ENCODE measurements at places on chromosomes 4 and X. TPM values are rescaled to one million over a fixed set of nuclear protein-coding genes. Genes with fewer than 3 reads are reported as not detected.

ARAP2 gene
- total RNA-seq = 0.16 TPM

GRCh38 chr4:7647186-7647585 lies 212.5 kb upstream of the PSAPL1 start:
- peaks cover 28% of the 10 kb centered on the region for H3K4me1 ChIP-seq
- no peaks in the 10 kb centered on the region for H3K27me3 ChIP-seq
- H3K27ac ChIP-seq = no peak overlapping the region

DNA sequence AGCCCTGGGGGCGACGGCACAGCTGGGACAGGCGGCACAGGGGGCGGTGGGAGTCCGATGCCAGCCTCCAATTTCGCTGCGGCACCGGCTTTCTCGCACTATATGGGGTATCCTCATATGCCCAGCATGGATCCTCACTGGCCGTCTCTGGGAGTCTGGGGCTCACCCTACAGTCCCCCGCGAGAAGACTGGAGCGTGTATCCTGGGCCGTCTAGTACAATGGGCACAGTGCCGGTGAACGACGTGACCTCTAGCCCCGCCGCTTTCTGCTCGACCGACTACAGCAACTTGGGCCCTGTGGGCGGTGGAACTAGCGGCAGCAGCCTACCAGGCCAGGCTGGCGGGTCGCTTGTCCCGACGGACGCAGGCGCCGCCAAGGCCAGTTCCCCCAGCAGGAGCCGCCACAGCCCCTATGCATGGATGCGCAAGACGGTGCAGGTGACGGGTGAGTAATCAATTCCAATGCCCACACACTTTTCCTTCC lies 500 bp downstream of the CDX4 start:
- H3K4me1 ChIP-seq = no peaks in the 10 kb centered on the region
- DNase-seq = no peak
- H3K27me3 ChIP-seq = no peaks in the 10 kb centered on the region
- no peak overlapping the region for H3K4me3 ChIP-seq
- H3K36me3 ChIP-seq = no peaks in the 10 kb centered on the region

GUCY1A1 gene
- 7.5 TPM for total RNA-seq

CXorf38 gene
- 12.4 TPM for total RNA-seq

- H3K4me1 ChIP-seq = peaks cover 8% of the 10 kb centered on the region
- DNase-seq = no peak
- no peaks in the 10 kb centered on the region for H3K27me3 ChIP-seq
- peaks cover 2% of the 10 kb centered on the region for H3K36me3 ChIP-seq
- no peak overlapping the region for H3K27ac ChIP-seq
- no peak overlapping the region for H3K4me3 ChIP-seq
Measured at GRCh38 chr4:151297170-151297569, 20.2 kb downstream of the PRSS48 start.

- no peaks in the 10 kb centered on the region for H3K4me1 ChIP-seq
- no peak for DNase-seq
- H3K4me3 ChIP-seq = peak overlapping the region; percentile 79
- H3K27me3 ChIP-seq = no peaks in the 10 kb centered on the region
- H3K27ac ChIP-seq = peak overlapping the region; percentile 98
Measured at GRCh38 chrX:386239-386767, 404 bp downstream of the PPP2R3B start.

- H3K27me3 ChIP-seq = no peaks in the 10 kb centered on the region
- H3K4me3 ChIP-seq = no peak overlapping the region
- DNase-seq = no peak
Measured at GRCh38 chr4:22668301-22668700, 24.4 kb upstream of the GBA3 start.

DNA sequence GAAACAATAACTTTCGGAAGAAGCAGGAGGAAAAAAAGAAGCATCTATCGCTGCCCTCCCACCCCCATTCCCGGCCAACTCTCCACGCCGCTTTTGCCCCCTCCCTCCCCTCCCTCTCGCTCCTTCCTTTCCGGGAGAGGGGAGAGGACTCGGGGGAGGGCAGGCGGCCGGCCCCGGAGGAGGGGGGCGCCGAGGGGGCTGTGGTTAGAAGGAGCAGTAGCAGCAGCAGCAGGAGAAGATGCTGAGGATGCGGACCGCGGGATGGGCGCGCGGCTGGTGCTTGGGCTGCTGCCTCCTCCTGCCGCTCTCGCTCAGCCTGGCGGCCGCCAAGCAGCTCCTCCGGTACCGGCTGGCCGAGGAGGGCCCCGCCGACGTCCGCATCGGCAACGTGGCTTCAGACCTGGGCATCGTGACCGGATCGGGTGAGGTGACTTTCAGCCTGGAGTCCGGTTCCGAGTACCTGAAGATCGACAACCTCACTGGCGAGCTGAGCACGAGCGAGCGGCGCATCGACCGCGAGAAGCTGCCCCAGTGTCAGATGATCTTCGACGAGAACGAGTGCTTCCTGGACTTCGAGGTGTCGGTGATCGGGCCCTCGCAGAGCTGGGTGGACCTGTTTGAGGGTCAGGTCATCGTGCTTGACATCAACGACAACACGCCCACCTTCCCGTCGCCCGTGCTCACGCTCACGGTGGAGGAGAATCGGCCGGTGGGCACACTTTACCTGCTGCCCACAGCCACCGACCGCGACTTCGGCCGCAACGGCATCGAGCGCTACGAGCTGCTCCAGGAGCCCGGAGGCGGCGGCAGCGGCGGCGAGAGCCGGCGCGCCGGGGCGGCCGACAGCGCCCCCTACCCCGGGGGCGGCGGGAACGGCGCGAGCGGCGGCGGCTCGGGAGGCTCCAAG lies 1.3 kb downstream of the PCDH7 start:
- DNase-seq = peak; percentile 72
- peaks cover 53% of the 10 kb centered on the region for H3K4me1 ChIP-seq

DNA sequence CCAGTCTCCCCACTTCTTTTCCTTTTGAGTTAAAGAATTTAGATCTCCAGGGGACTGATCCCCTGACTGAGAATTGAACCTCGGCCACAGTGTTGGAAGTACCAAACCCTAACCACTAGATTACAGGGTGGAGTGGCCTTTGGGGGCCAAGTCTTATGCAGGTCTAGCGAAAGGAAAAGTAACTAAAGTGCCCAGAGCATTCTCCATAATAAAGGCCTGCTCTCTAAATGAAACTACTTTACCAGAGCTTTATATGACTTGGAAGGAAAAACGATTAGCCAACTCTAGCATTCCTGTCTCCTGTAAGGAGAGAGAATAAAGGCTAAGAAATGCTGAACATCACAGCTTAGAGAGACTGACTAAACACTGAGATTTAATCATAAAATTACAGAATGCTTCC lies 788.0 kb downstream of the C4orf33 start:
- no peaks in the 10 kb centered on the region for H3K27me3 ChIP-seq
- H3K27ac ChIP-seq = no peak overlapping the region
- H3K4me3 ChIP-seq = no peak overlapping the region
- no peaks in the 10 kb centered on the region for H3K4me1 ChIP-seq

DNA sequence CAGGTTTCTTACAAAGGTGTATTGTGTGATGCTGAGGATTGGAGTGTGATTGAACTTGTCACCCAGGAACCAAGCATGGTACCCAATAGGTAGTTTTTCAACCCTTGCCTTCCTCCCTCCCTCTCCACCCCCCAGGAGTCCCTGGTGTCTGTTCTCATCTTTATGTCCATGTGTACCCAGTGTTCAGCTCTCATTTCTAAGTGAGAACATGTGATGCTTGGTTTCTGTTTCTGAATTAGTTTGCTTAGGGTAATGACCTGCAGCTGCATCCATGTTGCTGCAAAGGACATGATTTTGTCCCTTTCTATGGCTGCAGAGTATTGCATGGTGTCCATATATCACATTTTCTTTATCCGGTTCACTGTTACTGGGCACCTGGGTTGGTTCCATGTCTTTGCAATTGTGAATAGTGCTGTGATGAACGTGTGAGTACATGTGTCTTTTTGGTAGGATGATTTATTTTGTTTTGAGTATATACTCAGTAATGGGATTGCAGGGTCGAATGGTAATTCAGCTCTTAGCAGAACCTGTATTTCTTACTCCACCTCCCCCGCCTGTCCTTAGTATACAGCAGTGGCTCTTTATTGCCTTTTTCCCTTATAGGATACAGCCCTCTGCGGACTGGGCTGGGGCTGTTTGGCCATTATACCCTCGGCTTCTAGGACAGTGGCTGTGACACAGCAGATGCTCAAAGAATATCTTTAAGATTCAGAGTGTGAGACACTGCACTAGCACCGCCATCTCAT lies 145.4 kb downstream of the PTTG2 start:
- no peak overlapping the region for H3K27ac ChIP-seq
- H3K4me3 ChIP-seq = no peak overlapping the region
- peaks cover 6% of the 10 kb centered on the region for H3K4me1 ChIP-seq
- H3K36me3 ChIP-seq = no peaks in the 10 kb centered on the region
- no peaks in the 10 kb centered on the region for H3K27me3 ChIP-seq
- no peak for DNase-seq

DNA sequence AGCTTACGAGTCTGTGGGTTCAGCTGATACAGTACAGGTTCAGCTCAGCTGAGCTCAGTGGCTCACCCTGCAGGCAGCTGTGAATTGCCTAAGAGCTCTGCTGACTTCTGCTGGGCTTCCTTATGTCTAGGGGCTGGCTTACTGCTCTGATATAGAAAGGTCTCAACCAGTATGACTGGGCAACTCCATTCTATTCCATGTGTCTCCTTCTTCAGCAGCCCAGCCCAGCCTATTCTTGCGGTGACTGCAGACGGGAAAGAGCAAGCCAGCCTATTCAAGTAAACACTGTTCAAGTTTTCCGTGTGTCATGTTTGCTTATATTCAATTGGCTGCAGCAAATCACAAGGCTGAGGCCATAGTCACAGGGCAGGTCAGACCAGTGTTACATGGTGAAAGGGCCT lies 615.4 kb upstream of the ZFP42 start:
- no peaks in the 10 kb centered on the region for H3K27me3 ChIP-seq
- no peaks in the 10 kb centered on the region for H3K36me3 ChIP-seq
- H3K4me1 ChIP-seq = no peaks in the 10 kb centered on the region
- H3K4me3 ChIP-seq = no peak overlapping the region
- H3K27ac ChIP-seq = no peak overlapping the region

CTSO gene
- total RNA-seq = 6.7 TPM

DNA sequence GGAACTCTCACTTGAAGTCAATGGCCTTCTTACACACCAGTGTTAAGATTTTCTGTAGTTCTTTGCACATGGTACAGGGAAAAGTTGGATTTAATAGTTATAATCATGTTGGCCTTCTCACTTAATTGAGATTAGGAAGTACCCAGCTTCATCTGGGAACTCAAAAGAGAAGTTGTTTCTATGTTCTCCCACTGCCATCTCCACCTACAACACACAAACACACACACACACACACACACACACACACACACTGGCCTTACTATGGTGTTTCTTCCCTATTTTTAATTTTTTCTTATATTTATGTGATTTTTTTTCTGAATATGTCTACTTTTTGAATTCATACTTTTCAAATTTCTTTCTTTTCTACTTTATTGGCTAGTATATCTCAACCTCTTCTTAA lies 10.0 kb upstream of the CHIC2 start:
- H3K4me3 ChIP-seq = no peak overlapping the region
- H3K27ac ChIP-seq = no peak overlapping the region
- peaks cover 32% of the 10 kb centered on the region for H3K4me1 ChIP-seq
- no peaks in the 10 kb centered on the region for H3K27me3 ChIP-seq
- no peaks in the 10 kb centered on the region for H3K36me3 ChIP-seq

GRCh38 chr4:44235897-44236296 lies 212.7 kb downstream of the KCTD8 start:
- H3K27ac ChIP-seq = no peak overlapping the region
- no peak for DNase-seq
- H3K36me3 ChIP-seq = no peaks in the 10 kb centered on the region
- H3K27me3 ChIP-seq = no peaks in the 10 kb centered on the region
- no peaks in the 10 kb centered on the region for H3K4me1 ChIP-seq
- H3K4me3 ChIP-seq = no peak overlapping the region

DNA sequence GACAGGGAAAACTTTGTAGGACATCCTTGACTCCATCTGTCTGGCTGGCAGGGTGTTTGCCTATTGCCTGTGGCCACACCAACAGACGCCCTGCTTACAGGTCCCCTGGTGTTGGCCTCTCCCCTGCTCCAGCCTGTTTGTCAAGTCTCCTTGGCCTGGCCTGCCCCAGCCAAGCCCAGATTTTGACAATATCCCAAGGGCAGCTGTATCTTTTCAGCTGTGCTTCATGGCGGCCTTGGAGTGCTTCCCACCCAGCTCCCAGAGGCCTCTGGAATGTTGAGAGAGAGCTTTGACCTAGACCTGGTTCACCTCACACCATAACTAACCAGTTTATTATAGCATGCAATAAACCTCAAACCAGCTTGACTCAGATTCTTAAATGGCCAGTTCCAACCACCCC lies 204.0 kb upstream of the NHS start:
- DNase-seq = no peak
- no peak overlapping the region for H3K27ac ChIP-seq
- H3K27me3 ChIP-seq = no peaks in the 10 kb centered on the region
- H3K4me1 ChIP-seq = no peaks in the 10 kb centered on the region

DNA sequence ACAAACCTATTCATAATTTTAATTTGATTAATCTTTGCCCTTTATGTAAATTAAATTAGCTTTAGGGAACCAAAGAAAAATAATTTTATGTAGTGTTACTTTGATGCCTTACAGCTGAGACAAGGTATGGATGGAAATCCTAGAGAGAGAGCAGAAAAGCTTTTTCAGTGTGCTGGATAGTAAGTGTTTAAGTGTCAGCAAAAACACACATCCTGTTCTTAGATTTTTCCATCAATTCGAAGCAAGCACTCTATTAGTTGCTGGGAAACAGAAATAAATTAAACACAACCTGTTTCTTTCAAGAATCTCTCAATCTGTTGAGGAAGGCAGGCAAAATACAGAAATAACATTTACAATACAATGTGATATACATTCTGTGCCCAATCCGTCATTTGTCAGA lies 327.8 kb downstream of the GALNTL6 start:
- H3K4me1 ChIP-seq = no peaks in the 10 kb centered on the region
- no peaks in the 10 kb centered on the region for H3K36me3 ChIP-seq
- no peak for DNase-seq
- no peaks in the 10 kb centered on the region for H3K27me3 ChIP-seq
- no peak overlapping the region for H3K4me3 ChIP-seq

GRCh38 chrX:38859602-38860001 lies 58.3 kb downstream of the MID1IP1 start:
- H3K27me3 ChIP-seq = no peaks in the 10 kb centered on the region
- no peaks in the 10 kb centered on the region for H3K4me1 ChIP-seq
- H3K4me3 ChIP-seq = no peak overlapping the region
- no peak for DNase-seq

DNA sequence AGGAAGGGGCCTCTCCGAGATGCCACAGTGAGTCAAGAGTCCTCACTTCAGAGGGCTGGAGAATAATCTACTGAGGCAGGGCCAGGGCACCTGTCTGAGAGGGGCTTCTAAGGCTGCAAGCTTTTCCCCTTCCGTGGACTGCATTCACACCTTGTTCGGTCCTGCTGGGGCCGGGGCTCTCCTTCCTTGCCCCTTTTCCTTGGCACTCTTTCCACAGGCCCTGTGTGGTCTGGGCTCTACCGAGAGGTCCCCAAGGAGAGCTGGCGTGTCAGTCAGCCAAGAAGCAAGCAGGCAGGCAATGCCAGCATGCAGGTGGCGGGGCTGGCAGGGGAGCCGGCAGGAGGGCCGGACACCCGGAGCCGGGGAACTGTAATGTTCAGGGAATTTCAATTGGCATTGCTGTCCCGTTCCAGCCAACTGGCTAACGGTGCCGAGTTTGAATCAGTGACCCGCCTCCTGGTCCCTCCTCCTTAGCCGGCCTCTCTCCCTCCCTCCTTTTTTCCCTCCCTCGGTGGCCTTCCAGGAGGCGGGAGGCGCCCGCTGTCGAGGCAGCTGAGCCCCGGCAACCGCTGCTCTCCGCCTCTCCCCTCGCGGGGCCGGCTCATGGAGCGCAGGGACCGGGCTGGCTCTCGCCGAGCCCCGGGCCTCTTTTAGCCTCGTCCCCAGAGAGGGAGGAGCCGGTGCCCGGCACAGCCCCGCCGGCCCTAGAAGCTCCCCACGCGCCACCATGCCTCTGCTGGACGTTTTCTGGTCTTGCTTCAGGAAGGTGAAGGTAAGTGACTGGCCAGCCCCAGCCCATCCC lies at the start of gene STARD8:
STARD8 (plus strand) TSS at position 511 of the 802 bp plus-strand sequence; CDS start at position 728, 217 bp downstream.
- H3K36me3 ChIP-seq = no peaks in the 10 kb centered on the region
- H3K4me1 ChIP-seq = peaks cover 7% of the 10 kb centered on the region
- DNase-seq = peak; percentile 57
- H3K27me3 ChIP-seq = no peaks in the 10 kb centered on the region
- peak within 1 kb of the TSS; percentile 26 for H3K4me3 ChIP-seq
